ENCODE measurements at places on chromosomes 1 and 21.

- DNase-seq = no peak
Measured at GRCh38 chr1:23122023-23122748, 46.5 kb downstream of the LUZP1 start.

DNA sequence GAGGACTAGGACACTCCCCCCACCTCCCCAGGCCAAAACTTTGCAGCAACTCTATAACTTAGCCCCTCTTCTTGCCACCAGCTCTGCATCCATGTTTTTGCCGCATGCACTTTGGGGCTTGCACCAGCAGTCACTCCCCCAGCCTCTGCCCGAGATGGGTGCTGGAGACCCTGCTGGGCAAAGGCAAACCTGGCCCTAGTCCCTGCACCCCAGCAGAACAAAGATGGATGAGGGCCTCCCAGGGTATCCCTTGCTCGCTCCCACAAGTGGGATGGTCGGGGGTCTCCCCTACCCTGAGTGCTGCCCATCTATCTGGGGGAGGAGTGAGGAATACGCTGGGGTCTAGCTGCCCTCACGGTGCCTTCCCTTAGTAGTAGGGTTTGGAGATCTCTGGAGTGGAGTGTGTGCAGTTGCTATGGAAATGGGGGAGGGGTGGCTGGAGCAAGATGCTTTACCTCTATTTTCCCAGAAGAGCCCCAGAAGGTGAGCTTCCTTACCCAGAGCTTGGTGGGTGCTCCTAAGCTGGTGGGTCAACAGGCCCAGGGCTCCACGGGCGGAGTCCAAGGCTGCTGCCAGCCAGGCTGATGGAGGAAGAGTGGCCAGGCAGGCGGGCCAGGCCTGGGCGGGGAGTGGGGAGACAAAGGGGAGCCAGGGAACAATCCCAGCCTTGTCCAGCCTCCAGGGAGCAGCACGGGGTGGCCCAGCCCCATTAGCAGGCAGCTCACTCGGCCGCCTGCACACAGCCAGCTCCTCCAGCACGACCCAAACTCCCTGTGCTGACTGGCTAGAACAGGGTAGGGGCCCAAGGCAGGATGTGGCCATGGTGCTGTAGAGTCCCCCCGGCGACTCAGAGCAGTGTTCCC lies at the start of gene PAQR6:
Gene PAQR6, minus strand, starts transcription at position 597 of the 863 bp plus-strand sequence. CDS start 1,325 bp downstream, outside the sequence.
- DNase-seq = no peak

- DNase-seq = no peak
Measured at GRCh38 chr1:68352202-68352601, 97.6 kb downstream of the RPE65 start.

GRCh38 chr1:71054281-71054731 lies 6.7 kb upstream of the PTGER3 start:
- DNase-seq = no peak

- no peak for DNase-seq
Measured at GRCh38 chr1:19765623-19766022, 34.1 kb downstream of the TMCO4 start.

DNA sequence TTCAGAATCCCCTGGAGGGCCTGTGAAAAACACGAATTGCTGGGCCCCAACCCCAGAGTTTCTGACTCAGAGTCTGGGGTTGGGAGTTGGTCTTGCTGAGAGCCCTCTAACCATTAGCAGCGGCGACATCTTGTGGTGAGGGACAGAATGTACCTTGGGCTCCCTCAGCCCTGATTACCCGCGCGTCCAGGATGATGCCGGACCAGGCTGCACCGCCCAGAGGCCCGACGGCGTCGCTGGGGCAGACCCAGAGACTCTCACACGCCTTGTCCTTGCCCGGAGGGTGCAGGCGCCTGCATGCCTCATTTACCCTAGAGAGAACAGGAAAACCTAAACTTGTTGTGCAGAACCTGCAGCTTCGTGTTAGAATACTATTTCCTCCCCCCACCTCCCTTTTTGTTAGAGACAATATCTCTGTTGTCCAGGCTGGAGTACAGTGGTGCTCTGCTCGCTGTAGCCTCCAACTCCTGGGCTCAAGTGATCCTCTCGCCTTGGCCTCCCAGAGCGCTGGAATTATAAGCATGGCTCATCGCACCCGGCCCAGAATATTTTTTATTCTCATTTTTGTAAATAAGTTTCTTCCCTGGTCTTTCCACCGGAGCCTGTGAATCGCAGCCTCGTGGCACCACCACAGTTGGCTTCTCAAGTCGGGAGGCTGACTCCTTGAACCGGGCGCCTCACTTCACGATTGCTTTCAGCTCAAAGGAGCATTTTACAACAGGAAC lies 22.2 kb upstream of the RD3 start:
- peak; percentile 87 for DNase-seq

DNA sequence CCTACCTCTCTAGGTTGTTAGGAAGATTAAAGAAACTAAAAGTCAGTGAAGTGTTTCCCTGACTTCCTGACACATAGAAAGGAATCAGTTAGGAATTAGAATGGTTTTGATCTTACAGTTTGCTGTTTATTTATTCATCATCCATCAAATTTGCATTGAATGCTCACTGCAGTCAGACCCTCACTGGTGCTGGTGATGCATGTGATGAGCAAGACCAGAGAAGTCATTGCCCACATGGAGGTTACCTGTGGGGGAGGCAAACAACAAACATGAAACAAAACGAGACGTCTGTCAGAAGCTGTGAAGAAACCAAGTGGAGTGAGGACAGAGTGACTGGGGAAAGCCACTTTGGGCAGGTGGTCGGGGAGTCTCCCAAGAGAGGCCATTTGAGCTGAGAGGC lies 6.4 kb downstream of the CTPS1 start:
- DNase-seq = no peak

GRCh38 chr1:21246905-21247642 lies 43.2 kb downstream of the ECE1 start:
- DNase-seq = no peak

DNA sequence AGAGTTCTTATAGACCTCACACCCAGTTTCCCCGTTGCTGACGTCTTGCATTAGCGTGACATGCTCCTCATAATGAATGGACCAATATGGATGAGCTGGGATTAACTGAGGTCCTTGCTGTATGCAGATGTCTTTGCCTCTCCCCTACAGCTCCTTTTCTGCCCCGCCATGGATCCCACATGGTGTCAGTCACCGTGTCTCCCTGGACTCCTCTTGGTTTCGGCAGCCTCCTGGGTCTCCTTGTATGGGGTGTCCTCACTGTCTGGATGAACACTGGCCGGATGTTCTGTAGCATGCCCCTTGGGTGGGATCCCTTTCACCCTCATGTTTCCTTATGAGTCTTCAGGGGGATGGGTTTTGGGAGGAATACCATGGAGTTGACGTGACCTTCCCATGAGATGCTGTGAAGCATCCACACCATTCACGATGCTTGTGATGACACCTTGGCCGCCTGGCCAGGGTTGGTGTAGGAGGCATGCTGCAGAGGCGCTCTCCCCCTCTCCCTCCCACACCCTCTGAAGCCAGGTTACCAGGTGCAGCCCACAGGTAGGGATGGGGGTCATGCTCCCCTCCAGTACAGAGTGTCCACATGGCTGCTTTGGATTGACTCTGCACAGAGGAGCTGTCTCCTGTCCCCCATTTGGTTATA lies 4.4 kb downstream of the GJC2 start:
- DNase-seq = no peak

GRCh38 chr1:13469343-13469742 lies 44.5 kb downstream of the LRRC38 start:
- no peak for DNase-seq

DNA sequence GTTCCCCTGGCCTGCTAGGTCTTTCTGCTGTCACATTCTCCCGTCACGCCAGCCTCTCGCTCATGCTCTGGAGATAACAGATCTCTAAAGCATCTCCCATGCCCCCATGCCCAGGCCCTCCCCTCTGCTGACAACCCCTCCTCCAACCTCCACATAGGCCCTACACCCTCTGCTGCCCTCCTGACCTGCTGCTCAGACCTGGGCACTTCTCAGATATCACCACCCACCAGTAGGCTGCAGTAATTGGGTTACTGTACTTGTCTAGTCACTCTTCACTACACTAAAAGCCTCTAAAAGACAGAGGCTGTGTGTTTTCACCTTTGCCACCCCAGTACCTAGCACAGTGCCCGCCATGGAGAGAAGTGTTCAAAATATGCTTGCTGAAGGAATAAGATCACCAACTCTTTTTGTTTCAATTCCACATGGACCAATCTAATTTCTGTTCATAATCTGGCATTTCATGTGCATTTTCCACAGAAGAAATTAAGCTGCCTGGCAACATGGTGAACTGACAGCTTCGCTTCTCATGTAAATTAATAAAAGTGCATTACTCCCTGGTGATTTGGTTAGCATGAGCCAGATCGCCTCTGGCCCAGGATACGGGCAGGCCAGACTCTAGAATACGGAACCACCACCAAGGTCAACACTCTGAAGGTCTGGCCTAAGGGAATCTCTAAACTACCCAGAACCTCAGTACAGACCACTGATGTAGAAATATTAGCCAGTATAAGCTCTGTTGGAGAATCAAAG lies 20.7 kb downstream of the LBR start:
- no peak for DNase-seq

DNA sequence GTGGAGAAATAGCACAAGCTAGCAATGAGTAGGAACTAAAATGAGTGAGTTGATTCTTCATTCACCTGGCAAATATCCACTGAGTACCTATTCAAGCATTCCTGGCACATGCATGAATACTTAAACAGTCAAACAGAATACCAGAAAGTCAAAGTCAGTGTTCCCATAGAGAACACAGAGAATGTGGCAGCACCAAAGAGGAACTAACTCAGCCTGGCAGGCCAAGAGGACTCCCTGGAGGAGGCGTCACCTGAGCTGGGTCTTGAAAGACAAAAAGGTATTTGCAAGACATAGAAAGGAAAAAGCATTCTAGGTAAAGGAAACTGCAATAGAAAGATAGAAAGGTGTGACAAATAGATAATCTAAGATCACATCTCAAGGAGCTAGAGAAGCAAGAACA lies 49.7 kb downstream of the DMRTA2 start:
- DNase-seq = no peak

DNA sequence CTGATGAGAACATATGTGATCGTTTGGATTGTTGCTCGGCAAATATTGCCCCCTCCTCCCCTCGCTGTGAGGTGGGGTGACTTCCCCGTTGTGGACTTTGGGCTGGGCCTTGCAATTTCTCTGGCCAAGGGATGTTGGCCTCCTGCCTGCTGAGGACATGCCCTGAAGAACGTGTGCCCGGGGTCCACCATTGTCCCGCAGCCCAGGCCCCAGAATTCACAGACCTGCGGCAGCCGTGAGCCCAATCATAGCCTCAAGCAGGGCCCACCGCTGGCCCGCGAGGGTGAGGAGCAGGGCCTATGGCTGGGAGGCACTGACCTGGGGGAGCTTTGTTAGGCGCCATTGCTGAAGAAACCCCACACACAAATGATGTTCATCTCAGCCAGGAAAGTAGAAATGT lies 58.3 kb upstream of the ACTRT2 start:
- DNase-seq = no peak

DNA sequence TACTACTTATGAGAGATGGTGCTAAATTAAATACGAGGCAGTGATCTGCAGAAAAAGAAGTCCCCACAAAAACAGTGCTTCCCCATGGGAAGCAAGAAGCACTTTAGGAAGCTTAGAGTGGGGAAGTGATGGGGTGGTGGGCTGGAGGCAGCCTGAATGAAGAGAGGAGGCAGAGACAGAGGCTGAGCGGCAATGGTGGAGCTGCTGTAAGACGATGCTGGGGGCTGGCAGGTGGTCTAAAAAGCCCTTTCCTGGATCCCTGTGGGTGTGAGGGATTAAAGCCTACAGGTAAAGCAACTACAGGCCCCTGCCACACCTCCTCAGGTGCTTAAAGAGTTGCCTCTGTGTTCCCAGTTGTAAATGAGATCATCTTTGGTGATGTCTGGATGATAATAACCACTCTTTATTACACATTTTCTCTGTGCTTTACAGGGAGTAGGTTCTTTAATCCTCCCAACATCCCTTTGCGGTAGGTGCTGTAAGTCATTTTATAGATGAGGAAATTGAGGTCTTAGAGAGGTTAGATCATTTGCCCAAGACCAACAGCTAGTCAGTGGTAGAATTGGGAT lies 39.2 kb downstream of the CNN3 start:
- no peak for DNase-seq

- no peak for DNase-seq
Measured at GRCh38 chr1:226365831-226366231, 42.1 kb downstream of the PARP1 start.

GRCh38 chr1:37480581-37481288 lies 6.4 kb downstream of the ZC3H12A start:
- DNase-seq = no peak

GRCh38 chr1:119703666-119704450 lies 7.9 kb upstream of the PHGDH start:
- DNase-seq = no peak

DNA sequence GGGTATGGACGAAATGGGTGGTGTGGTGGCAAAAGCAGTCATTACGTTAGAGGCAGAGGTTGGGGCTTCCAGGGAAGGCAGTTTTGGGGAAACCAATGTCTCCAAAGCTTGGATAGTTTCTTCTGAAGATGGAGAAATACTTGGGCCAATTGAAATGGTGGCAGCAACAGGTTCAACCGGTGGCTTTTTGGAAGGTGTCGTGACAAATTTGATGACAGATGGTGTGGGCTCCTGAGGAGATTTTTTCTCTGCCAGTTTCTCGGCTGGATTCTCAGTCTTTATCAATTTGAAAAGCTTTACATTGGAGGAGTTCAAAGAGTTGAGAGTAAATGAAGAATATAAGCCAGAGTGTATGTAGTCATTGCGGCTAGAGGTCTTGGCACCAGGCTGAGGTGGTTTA lies 11.5 kb downstream of the ELK4 start:
- DNase-seq = no peak

DNA sequence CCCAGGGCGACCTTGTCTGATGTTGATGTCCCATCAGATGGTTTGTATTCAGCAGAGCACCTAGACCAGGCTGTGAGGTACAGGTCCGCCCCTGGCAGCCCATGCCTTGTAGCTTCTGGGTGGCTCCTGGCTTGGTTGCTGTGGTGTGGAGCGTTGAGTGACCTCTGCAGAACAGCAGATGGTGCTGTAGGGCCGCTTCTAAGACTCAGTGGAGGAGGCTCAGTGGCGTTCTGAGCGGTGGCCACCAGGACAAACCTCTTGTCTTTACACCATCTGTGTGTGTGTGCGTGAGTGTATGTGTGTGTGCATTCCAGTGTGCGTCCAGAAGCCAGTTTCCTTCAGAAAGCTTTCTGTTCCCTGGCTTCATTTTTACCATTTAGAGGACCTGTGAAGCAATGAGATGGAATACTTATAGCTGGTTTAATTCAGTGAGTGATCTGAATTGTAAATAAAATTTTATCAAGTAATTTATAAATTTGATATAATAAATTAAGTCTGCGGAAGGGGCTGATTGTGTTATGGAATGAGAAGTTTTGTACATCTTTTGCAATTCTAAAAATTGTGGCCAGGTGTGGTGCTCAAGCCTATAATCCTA lies 66.1 kb downstream of the ADARB1 start:
- DNase-seq = peak; percentile 56

DNA sequence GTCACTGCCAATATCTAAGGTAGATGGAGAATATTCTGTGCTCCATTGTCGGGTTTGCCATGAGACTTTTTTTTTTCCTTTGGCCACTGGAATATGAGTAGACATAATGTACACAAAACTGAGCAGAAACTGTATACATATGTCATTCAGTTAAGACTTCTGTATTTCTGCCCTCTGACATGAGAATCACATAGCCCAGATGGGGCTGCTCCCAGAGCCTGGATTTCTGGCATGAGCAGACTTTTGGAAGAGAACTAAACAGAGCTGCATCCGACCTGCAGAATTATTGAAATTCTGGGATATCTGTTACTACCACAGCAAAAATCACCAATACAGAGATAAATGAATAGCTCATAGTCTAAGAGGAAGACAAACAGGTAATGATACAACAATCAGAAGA lies 62.3 kb downstream of the DAB1 start:
- no peak for DNase-seq
